NCI-H1694 (cell line): ENCODE measurements at places on chromosomes 6 and 20.
A peak's percentile ranks its signal among the peaks of the same experiment; 100 is the strongest.

DNA sequence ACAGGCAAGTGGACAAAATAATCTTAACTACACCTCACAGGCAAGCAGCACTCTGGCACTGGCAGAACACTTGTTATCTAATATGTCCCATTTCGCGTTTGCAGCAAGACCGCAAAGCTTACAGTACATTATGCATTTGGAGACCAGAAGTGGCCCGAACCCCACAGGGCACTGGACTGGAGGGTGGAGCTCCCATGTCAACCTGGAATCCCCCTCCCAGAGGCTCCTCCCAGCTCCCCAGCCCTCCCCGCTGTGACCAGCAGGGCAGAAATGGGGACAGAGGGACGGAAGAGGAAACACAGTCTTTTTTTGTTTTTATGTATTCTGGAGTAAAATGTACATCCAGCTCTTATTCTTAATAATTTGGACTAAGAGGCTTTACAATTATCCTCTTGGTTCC is 263.7 kb downstream of the SMOC2 start:
- no peak for DNase-seq

DNA sequence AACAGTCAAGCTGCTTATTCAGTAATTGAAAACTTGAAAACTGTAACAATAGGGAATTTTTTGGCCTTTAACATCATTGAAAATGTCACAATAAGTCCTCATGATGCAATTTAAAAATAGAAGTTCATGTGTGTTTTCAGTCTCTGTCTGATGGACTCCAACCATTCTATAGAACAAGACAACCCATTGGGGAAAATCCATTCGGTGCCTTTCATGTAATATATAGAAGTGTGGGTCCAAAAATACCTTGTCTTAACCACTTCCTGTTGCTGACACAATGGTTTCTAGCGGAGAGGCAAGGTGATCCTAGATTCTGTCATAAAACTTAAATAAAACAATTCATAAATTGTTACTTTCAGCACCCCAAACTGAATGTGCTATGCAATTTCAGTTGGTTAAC is 1131.3 kb upstream of the MAP3K7 start:
- DNase-seq, result no peak

DNA sequence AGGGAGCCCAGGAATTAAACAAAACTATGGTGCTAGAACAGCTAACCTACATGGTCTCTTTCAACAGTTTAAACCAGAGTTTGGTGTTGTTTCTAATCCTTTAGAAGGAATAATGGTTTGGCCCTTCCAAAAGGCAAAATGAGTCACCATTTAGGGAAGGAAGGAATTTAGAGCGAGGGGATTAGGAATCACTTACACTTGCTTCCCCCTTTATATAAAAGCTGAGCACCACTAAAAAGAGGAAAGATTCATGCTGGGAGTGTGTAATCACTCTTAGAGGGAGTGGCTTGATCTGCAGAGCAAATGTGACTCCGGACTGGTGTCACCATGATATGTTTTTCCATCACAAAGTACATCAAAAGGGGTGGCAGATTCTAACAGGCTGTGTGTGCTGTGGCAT is 63.6 kb downstream of the F13A1 start:
- no peak for DNase-seq

DNA sequence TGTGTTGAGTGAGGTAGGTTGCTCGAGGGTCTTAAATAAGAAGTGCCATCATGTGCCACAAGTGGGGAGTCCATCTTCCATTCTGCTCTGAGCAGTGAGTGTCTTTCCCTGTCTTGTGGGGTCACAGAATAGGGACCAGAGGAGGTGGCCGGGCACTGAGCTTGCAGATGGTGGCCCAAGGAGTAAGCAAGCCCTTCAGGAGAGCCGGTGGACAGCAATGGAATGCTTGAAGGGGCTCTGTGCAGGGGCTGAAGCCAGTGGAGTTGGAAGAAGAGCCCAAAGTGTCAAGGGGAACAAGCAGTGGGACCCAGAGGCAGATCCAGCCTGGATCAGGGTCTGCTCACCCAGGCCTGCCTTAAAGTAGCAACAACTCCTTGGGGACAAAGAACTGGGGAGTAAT is 213.5 kb upstream of the SNX9 start:
- DNase-seq, result no peak

- DNase-seq, result no peak
Observed at GRCh38 chr6:153476243-153476642, 345.2 kb upstream of the RGS17 start.

- no peak for DNase-seq
Observed at GRCh38 chr6:46315589-46315988, 144.8 kb upstream of the ENPP5 start.

GRCh38 chr20:38831049-38831691 is 25.7 kb downstream of the PPP1R16B start:
- no peak for DNase-seq

DNA sequence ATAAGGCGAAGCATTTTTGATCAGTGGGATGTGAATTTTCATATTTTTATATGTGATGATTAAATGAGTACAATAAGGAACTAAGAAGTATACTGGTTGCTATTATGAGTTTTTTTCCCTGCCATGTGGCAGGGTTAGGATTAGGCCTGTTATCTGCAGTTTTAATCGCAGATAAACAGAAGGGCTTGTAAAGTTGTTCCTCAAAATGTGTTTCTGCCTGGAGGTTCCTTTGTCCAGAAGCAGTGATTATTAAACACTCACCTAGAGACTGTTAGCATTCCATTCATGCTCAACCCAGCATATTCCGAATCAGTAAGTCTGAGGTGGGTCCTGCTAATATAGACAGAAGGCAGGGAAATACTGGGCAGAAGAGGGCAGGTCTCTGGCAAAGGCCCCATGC is 316.0 kb downstream of the CLIC5 start:
- DNase-seq, result no peak

DNA sequence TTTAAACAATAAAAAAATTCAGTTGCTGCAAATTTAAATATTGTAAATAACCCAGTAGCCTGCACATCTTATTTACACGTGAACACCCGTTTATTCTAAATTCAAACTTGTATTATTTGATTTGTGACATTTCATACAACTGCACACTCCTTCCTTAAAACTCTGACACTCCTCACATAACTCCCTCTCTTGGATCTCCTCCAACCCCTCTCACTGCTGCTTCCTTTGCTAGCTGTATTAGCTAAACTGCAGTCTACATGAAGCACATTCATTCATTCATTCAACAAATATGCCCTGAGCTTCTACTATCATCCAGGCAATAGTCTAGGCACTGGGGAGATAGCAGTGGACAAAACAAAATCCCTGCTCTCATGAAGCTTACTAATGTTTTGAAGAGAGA is 47.0 kb downstream of the FBXL4 start:
- no peak for DNase-seq

DNA sequence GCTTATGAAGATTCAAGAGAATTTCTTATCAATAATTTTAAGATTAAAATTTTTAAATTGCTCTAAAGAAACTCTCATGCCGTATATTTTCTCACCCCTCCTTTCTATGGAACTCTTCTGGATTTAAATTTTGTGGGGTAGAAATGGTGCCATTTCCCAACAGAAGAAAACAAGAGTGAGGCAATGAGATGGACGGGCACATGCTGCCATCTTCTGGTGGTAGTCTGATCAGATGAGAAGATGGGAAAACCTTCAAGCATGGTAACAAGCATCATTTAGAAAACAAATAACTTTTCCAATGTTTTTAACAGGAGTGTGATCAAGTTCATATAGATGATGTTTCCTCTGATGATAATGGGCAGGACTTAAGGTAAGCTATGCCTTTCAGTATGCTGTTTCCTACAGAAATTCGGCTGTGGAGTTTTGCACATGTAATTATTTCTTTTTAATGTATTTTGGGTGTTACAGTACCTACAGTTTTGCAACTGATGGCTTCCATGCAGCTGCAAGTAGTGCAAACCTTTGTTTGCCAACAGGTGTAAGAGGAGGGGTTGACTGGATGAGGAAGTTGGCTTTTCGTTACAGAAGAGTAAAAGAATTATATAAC is 271.4 kb downstream of the EYA4 start:
- no peak for DNase-seq

GRCh38 chr6:28266962-28267694 is at the start of gene ZSCAN26:
Gene ZSCAN26, plus strand, starts transcription at chr6:28267143. Its CDS starts 4,777 bp downstream, at chr6:28271920.
- DNase-seq, result peak; percentile 80

- no peak for DNase-seq
Observed at GRCh38 chr6:155439376-155439775, 16.3 kb downstream of the NOX3 start.

GRCh38 chr6:135084001-135084915 is 29.6 kb upstream of the HBS1L start:
- DNase-seq, result no peak

DNA sequence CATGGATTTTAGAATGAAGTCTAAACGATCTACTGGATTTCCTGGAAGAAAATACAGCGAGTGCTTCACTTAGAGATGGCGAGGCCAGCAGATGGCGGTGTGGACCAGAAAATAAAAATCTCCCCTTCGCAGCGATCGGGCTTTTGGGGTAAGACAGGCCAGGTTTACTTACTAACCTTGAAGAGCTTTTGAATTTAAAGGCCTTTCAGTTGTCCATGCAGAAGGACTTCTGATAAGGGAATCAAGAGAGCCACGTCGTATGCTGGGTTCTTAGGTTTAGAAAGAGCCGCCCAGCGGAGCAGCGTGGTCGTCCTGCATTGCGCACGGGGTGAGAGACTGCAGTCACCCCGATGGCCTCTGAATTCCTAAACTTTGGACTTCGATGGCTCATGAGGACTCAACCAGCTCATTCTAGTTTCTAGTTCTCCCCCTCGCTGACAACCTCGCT is 125.2 kb upstream of the RALGAPA2 start:
- DNase-seq, result peak; percentile 14

DNA sequence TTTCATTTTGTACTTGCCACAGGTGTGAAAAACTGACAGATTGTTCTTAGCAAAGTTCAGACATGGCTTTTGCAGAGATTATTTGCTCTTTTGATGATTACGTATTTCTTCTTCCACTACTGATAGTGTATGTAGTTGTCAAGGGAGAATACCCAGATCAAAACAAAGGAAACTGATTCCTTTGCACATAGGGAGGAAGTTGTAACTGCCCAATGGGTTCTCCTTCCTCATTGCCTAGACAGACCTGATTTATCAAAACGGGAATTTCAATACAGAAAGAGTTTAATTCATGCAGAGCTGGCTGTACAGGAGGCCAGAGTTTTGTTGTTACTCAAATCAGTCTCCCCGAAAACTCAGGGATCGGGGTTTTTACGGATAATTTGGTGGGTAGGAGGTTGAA is 214.7 kb downstream of the BCAS1 start:
- no peak for DNase-seq

DNA sequence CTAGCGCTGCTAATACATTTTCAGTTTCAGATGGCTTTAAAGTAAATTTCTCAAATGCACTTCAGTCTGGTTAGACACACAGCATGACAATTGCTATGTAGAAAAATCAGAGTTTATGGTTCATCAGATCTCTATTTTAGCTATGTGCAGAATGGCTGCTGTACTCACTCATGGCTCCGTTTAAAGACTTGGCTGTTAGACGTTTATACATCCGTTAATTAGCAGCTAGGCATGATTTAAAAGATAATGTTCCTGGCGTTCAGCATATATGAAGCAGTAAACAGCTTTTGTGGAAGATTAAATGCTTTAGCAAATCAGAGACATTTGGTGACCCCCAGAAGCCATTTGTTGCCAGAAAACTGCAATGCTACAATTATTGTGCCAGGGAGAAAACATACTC is 350.0 kb upstream of the MANEA start:
- peak; percentile 8 for DNase-seq

DNA sequence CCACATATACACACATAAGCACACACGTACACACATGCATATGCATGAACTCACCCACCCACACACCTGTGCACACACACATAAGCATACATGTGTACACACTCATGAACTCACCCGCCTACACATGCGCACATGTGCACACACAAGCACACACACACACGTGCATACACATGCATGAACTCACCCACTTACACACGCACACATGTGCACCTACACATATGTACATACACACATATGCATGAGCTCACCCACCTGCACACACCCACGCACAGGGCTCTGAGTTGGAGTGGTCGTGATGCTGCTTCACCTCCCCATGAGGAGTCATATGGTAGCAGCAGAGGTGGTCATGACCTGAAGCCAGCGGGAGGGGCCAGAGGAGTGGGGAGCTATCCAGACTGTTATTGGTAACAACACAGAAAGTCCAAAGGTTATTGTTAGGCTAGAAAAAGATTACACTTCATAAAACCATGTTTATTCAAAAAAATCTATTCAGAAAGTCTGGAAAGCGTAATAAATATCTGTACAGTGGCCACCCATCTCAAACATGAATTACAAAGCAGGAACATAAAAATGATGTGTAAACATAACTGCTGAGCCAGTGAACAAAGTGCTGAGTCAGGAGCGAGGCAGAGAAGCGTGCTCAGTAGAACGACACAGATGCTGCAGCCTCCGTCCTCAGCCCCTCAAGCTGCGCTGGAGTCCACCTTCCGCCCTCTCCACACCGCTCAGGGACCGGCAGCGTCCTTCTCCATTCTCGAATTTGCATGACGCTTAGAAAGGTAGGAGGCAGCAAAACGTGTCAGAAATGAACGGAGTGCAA is 26.4 kb upstream of the MPC1 start:
- no peak for DNase-seq

GRCh38 chr20:46192376-46192944 is 74.3 kb downstream of the CD40 start:
- DNase-seq, result no peak

- DNase-seq, result no peak
Observed at GRCh38 chr6:41353333-41353732, 17.9 kb downstream of the NCR2 start.

- no peak for DNase-seq
Observed at GRCh38 chr6:77561768-77562314, 91.0 kb upstream of the MEI4 start.

DNA sequence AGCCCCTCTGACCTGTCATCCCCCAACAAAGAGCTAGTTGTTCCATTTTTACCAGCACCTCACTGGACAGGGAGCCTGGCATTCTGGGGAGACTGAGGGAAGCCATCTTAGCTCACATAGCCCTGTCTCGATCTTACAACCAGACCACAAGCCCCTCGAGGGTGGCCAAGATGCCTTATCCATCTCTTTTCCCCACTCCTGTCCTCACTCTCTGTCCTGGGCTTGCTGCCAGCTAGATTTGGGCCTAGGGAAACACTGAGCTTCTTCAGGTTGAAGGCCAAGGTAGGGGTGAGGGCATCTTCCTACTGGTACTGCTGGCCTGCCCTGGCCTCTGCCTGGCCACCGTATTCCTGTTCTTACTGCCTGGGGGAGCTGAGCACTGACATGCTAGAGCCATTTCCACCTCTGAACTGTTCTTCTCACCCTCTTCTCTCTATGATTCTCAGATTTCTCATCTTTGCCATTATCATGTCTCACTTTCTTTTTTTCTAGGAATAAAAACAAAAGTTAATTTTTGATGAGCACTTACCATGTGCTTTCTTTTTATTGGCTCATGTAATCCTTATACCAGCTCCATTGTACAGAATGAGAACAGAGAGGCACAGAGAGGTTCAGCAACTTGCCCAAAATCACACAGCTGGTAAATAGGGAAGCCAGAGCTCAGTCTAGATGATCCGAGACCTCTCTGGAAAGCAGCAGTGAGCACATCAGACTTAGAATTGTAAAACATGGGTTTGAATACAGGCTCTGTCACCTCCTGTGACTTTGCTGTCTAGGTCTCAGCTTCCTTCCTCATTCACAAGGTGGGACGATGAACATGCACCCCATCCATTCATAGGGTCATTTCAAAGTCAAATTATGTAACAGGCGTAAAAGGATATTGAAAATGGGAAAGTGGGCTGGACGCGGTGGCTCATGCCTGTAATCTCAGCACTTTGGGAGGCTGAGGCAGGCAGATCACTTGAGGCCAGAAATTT is 28.7 kb downstream of the FGD2 start:
- DNase-seq, result no peak
